Keratinocyte (primary cell): ENCODE measurements at places on chromosomes 3 and 15.

DNA sequence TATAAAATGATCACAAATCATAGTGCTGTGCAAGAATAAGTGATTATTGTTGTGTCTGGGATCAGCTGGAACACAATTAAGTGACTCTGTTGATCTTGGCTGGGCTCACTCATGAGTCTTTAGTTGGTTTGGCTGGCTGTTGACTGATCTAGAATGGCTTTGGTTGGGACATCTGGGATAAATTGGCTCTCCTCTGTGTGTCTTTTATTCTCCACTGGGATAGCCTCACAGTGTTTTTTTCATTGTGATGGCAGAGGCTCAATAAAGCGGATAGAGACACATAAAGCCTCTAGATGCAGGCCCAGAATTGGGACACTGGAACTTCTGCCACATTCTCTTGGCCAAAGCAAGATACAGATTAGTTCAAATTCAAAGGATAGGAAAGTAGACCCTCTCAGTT lies 735.6 kb downstream of the PDCD6IP start:
- no peak overlapping the region for H3K27ac ChIP-seq
- no peak overlapping the region for H3K4me3 ChIP-seq
- H3K36me3 ChIP-seq, result no peaks in the 10 kb centered on the region
- H3K27me3 ChIP-seq, result no peaks in the 10 kb centered on the region

- no peak overlapping the region for H3K4me3 ChIP-seq
- H3K27me3 ChIP-seq, result no peaks in the 10 kb centered on the region
- no peak for DNase-seq
Observed at GRCh38 chr3:36700537-36701248, 63.7 kb downstream of the DCLK3 start.

- H3K27ac ChIP-seq, result no peak overlapping the region
- peaks cover 2% of the 10 kb centered on the region for H3K36me3 ChIP-seq
- H3K4me1 ChIP-seq, result no peaks in the 10 kb centered on the region
- H3K4me3 ChIP-seq, result no peak overlapping the region
- no peak for DNase-seq
- H3K27me3 ChIP-seq, result no peaks in the 10 kb centered on the region
Observed at GRCh38 chr3:141930801-141931200, 54.4 kb downstream of the ATP1B3 start.

DNA sequence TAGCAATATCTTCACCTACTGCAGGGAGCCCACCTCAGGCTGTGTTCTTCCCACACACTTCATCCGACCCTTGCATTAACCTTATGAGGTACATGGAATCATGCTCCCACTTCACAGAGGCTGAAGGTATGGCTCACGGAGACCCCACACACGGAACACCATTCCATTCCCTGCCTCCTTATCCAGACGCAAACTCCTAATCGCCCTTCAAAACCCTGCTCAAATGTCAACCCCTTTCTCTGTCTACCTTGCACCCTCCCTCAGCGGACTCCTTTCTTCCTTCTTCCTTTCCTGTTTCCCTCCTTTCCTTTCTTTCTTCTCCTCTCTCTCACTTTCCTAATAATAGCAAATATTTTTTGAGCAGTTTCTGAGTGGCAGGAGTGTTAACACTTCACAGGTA lies 23.8 kb downstream of the IQSEC1 start:
- H3K4me3 ChIP-seq, result no peak overlapping the region

- H3K27me3 ChIP-seq, result no peaks in the 10 kb centered on the region
- no peak overlapping the region for H3K4me3 ChIP-seq
- no peaks in the 10 kb centered on the region for H3K36me3 ChIP-seq
- no peak for DNase-seq
- no peak overlapping the region for H3K27ac ChIP-seq
- H3K4me1 ChIP-seq, result no peaks in the 10 kb centered on the region
Observed at GRCh38 chr15:56690733-56691132, 42.6 kb downstream of the ZNF280D start.

- no peak overlapping the region for H3K27ac ChIP-seq
- no peaks in the 10 kb centered on the region for H3K4me1 ChIP-seq
- H3K27me3 ChIP-seq, result no peaks in the 10 kb centered on the region
- no peak for DNase-seq
- H3K4me3 ChIP-seq, result no peak overlapping the region
Observed at GRCh38 chr3:51610708-51611107, 60.3 kb upstream of the TEX264 start.

- H3K36me3 ChIP-seq, result peaks cover 16% of the 10 kb centered on the region
- no peaks in the 10 kb centered on the region for H3K27me3 ChIP-seq
- no peak overlapping the region for H3K4me3 ChIP-seq
- no peak overlapping the region for H3K27ac ChIP-seq
- H3K4me1 ChIP-seq, result no peaks in the 10 kb centered on the region
- no peak for DNase-seq
Observed at GRCh38 chr15:67199881-67200763, 54.3 kb downstream of the AAGAB start.

DNA sequence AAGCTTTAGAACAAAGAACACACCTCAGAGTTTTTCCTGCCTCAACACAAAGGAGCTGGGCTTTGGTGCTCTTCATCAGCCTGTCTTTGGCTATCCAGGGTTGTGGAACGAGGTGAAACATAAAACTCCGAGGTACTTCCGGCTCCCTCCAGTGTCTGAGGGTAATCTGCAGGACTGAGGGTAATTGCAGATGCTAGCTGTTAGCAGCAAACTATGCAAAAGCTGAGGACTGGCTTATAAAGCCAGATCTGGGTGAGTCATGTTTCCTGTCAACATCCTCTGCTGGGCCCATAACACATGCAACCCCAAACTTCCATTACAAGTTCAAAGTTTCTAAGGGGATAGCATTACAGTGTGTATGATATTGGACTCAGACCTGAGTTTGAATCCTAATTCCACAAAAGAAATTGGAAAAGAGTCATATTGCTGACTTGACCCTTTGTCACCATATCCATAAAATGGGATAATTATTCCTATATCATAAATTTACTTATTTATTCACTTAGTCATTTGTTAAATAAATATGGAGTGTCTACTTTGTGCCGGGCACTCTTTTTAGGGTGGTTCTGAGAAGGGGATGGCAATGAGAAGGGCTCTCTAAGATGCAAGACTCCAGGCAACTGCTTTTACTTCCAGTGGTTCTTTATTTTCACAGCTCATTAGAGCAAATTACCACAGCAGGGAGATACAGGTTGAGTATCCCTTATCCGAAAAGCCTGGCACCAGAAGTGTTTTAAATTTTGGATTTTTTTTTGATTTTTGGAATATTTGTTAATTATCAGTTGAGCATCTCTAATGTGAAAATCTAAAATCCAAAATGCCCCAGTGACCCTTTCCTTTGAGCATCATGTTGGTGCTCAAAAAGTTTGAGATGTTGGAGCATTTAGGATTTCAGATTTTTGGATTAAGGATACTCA lies 9.5 kb upstream of the TRIM69 start:
- DNase-seq, result peak; percentile 66
- peak overlapping the region; percentile 97 for H3K27ac ChIP-seq
- H3K36me3 ChIP-seq, result no peaks in the 10 kb centered on the region
- H3K27me3 ChIP-seq, result no peaks in the 10 kb centered on the region

- H3K36me3 ChIP-seq, result no peaks in the 10 kb centered on the region
- no peaks in the 10 kb centered on the region for H3K27me3 ChIP-seq
- peaks cover 4% of the 10 kb centered on the region for H3K4me1 ChIP-seq
- no peak overlapping the region for H3K4me3 ChIP-seq
Observed at GRCh38 chr3:65924762-65925161, 114.0 kb downstream of the MAGI1 start.

GRCh38 chr15:65409036-65409631 lies 13.6 kb downstream of the IGDCC4 start:
- no peak overlapping the region for H3K27ac ChIP-seq
- peaks cover 5% of the 10 kb centered on the region for H3K4me1 ChIP-seq
- H3K27me3 ChIP-seq, result peaks cover 21% of the 10 kb centered on the region

- H3K4me1 ChIP-seq, result no peaks in the 10 kb centered on the region
- no peak overlapping the region for H3K27ac ChIP-seq
- no peaks in the 10 kb centered on the region for H3K27me3 ChIP-seq
- no peak for DNase-seq
- no peak overlapping the region for H3K4me3 ChIP-seq
Observed at GRCh38 chr3:34319881-34320280, 521.5 kb downstream of the PDCD6IP start.

GRCh38 chr15:85692321-85692720 lies 102.4 kb downstream of the KLHL25 start:
- no peaks in the 10 kb centered on the region for H3K27me3 ChIP-seq
- H3K4me1 ChIP-seq, result no peaks in the 10 kb centered on the region
- H3K27ac ChIP-seq, result no peak overlapping the region
- no peak overlapping the region for H3K4me3 ChIP-seq
- no peak for DNase-seq

GRCh38 chr3:172675441-172676193 lies 35.2 kb downstream of the NCEH1 start:
- DNase-seq, result no peak
- no peaks in the 10 kb centered on the region for H3K27me3 ChIP-seq
- no peak overlapping the region for H3K4me3 ChIP-seq
- peaks cover 30% of the 10 kb centered on the region for H3K4me1 ChIP-seq
- H3K36me3 ChIP-seq, result no peaks in the 10 kb centered on the region
- no peak overlapping the region for H3K27ac ChIP-seq

DNA sequence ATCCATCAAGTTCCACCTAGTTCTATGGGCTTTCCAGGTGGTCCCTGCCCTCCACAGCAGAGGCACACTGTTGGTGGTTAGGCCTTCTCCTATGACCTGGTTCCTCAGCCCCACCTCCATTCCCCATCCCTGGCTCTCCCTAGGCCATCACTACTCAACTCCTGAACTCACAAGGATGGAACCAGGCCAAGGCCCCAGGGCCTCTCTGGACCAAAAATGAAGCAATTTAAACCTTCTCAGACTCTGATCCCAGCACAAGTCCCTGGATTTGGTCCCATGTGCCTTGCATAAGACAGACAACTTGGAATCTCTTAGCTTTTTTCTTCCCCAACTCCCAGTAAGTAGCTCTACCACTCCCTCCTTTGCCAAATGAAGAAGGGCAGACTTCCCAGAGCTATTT lies 14.4 kb upstream of the ACAN start:
- H3K27ac ChIP-seq, result no peak overlapping the region
- no peak for DNase-seq
- no peak overlapping the region for H3K4me3 ChIP-seq

- no peak overlapping the region for H3K4me3 ChIP-seq
- peaks cover 7% of the 10 kb centered on the region for H3K4me1 ChIP-seq
- H3K27ac ChIP-seq, result no peak overlapping the region
- no peak for DNase-seq
- H3K36me3 ChIP-seq, result no peaks in the 10 kb centered on the region
- H3K27me3 ChIP-seq, result no peaks in the 10 kb centered on the region
Observed at GRCh38 chr15:68822818-68823217, 2.1 kb upstream of the ANP32A start.
